ENCODE measurements at places on chromosomes 2 and 18.

DNA sequence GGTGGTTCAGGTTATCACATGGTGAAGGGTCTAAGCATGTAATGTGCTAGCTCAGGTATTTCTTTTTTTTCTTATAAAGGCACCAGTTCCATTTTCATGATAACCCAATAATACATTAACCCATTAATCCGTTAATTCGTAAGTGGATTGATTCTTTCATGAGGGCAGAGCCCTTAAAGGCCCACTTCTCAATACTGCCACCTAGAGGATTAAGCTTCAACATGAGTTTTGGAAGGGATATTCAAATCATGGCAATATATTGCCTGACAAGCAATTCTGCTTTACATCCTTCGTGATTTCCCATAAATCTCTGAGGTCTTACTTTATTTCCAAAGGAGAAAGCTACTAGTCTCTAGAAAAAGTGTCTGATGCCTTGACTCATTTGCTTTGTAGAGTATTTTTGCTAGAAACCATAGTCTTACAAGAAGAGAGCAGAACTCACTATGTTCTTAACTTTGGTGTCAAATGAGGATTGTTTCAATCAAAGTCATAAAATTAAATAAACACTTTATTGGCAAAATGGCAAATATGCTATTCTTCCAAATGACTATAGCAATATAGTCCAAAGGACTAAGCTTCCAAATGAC lies 271.3 kb downstream of the KCNS3 start:
- no peak overlapping the region for H3K4me3 ChIP-seq
- H3K27ac ChIP-seq, result no peak overlapping the region
- no peaks in the 10 kb centered on the region for H3K36me3 ChIP-seq
- peaks cover 18% of the 10 kb centered on the region for H3K27me3 ChIP-seq
- no peak for DNase-seq

GRCh38 chr2:136393514-136393913 lies 275.6 kb upstream of the CXCR4 start:
- DNase-seq, result no peak
- H3K27ac ChIP-seq, result peak overlapping the region; percentile 24
- no peaks in the 10 kb centered on the region for H3K27me3 ChIP-seq
- no peak overlapping the region for H3K4me3 ChIP-seq
- peaks cover 63% of the 10 kb centered on the region for H3K4me1 ChIP-seq
- no peaks in the 10 kb centered on the region for H3K36me3 ChIP-seq

DNA sequence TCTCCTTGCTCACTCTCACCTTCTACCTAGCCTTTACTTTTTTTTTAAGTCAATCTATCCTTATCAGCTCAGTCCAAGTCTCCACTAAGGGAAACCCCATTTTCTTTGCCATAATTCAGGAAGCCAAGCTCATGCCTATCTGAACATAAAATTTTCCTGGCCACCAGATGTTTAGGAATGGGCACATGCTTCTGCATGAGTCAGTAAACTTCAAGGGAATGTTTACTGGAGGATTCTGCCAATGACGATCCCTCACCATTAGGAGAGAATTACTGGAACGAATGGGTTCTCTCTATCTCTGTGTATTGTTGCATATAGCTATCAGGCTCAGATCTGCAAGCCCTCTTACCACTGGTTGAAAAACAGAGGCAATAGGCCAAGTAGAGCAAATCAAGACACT lies 731.7 kb upstream of the ZNF804A start:
- no peak for DNase-seq
- no peaks in the 10 kb centered on the region for H3K27me3 ChIP-seq
- H3K4me1 ChIP-seq, result no peaks in the 10 kb centered on the region
- no peak overlapping the region for H3K27ac ChIP-seq
- no peak overlapping the region for H3K4me3 ChIP-seq

DNA sequence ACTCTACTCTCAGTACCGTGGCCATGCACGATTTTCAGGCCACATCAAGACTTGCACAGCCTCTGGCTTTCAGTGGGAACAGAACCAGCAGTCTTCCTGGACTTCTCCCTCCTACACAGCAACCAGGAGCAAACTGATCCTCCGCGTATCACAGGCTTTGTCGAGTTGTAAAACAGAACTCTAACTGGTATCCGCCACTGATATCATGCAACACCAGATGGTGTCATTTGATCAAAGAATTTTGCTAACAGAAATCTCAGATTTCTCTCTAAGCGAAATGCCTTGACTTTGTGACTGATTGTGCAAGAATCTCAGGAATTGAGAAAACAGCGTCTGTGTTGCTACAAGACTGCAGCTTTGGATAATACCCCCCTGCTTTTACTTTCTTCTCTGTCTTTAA lies 85.7 kb downstream of the COPS8 start:
- H3K27ac ChIP-seq, result no peak overlapping the region
- no peaks in the 10 kb centered on the region for H3K36me3 ChIP-seq
- no peak for DNase-seq
- no peaks in the 10 kb centered on the region for H3K4me1 ChIP-seq
- no peak overlapping the region for H3K4me3 ChIP-seq

GRCh38 chr18:3119401-3120341 lies 100.1 kb downstream of the MYOM1 start:
- H3K36me3 ChIP-seq, result peaks cover 2% of the 10 kb centered on the region
- no peak for DNase-seq
- H3K27me3 ChIP-seq, result peaks cover 2% of the 10 kb centered on the region
- H3K27ac ChIP-seq, result no peak overlapping the region
- H3K4me3 ChIP-seq, result no peak overlapping the region

GRCh38 chr2:187519419-187520120 lies 34.7 kb downstream of the TFPI start:
- no peaks in the 10 kb centered on the region for H3K36me3 ChIP-seq
- no peaks in the 10 kb centered on the region for H3K27me3 ChIP-seq
- no peak overlapping the region for H3K4me3 ChIP-seq
- H3K27ac ChIP-seq, result no peak overlapping the region
- DNase-seq, result no peak

- no peak overlapping the region for H3K27ac ChIP-seq
- no peaks in the 10 kb centered on the region for H3K27me3 ChIP-seq
- H3K36me3 ChIP-seq, result no peaks in the 10 kb centered on the region
- H3K4me1 ChIP-seq, result no peaks in the 10 kb centered on the region
These were observed 593.1 kb upstream of the NRXN1 start for GRCh38 chr2:51624995-51625394.

- H3K27ac ChIP-seq, result no peak overlapping the region
These were observed 38.2 kb upstream of the VIT start for GRCh38 chr2:36658277-36658748.

- no peaks in the 10 kb centered on the region for H3K36me3 ChIP-seq
- no peaks in the 10 kb centered on the region for H3K4me1 ChIP-seq
- no peak overlapping the region for H3K4me3 ChIP-seq
- no peak for DNase-seq
These were observed 375.5 kb downstream of the ZNF521 start for GRCh38 chr18:24976502-24976901.

DNA sequence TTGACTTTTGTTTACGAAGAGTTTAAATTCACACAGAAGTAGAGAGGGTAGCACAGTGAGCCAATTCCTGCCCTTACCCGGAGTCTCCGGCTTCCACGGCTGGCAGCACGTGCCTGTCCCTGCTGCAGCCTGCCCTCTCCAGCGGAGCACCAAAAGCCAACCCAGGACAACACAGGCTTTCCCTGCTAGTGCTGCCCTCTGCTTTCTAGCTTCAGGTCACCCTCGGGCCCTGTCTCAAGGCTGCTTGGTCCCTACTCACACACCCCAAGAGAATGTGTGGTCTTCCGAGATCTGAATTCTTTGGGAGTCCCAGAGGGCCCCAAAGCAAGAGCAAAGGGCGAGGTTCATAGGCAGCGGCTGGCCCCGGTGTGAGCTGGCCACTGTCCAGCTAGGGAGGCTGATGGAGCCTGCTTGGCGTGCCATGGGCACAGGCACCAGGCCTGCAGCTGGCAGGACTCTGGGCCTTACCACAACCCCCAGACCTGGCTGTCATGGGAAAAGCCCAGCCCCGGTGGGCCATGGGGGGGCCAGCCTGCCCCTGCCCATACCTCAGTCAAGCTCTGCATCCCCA lies 7.0 kb upstream of the HS6ST1 start:
- H3K4me1 ChIP-seq, result peaks cover 7% of the 10 kb centered on the region
- no peak overlapping the region for H3K4me3 ChIP-seq
- no peaks in the 10 kb centered on the region for H3K27me3 ChIP-seq

- H3K36me3 ChIP-seq, result no peaks in the 10 kb centered on the region
- H3K4me1 ChIP-seq, result no peaks in the 10 kb centered on the region
- H3K4me3 ChIP-seq, result no peak overlapping the region
- DNase-seq, result no peak
- H3K27me3 ChIP-seq, result no peaks in the 10 kb centered on the region
These were observed 584.8 kb downstream of the TSN start for GRCh38 chr2:122340246-122340645.

GRCh38 chr18:3219631-3220335 lies at the start of gene MYOM1:
Gene MYOM1 (minus strand): TSS chr18:3219968. CDS start chr18:3215223, 4,745 bp downstream.
- no peak within 1 kb of the TSS for H3K27ac ChIP-seq
- H3K27me3 ChIP-seq, result no peaks in the 10 kb centered on the region
- H3K36me3 ChIP-seq, result peaks cover 5% of the 10 kb centered on the region
- no peak for DNase-seq

DNA sequence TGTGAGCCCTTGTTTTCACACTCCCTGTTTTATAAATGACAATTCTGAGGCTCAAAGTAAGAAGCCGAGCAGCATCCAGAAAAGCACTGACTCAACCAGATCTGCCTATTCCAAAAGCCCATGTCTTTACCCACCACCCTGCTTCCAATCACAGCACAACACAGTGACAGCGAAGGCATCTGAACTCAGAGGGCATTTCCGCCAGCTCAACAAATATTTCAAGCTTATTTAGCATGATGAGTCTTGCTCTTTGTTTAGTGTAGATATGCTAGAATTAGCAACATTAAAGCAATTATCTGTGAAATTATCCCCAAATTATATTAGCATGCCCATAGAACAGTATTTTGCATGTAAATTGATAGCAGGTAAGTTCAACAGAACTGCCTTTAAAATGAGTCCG lies 359.1 kb upstream of the RAB6C start:
- no peak for DNase-seq
- no peaks in the 10 kb centered on the region for H3K36me3 ChIP-seq
- H3K27ac ChIP-seq, result no peak overlapping the region
- no peak overlapping the region for H3K4me3 ChIP-seq

- no peak overlapping the region for H3K27ac ChIP-seq
- H3K4me3 ChIP-seq, result no peak overlapping the region
- no peaks in the 10 kb centered on the region for H3K27me3 ChIP-seq
- DNase-seq, result no peak
These were observed 14.8 kb upstream of the DSC2 start for GRCh38 chr18:31116853-31117595.

All from activated B cell treated with CpG ODN at 0.5 μM for 24 hours (primary cell).